Left lung (tissue), 14 donors: ENCODE measurements at places on chromosomes 4 and X. TPM values are rescaled to one million over a fixed set of nuclear protein-coding genes. Genes with fewer than 3 reads are reported as not detected.

GPAT3 gene
- 16.6 TPM for total RNA-seq

DNA sequence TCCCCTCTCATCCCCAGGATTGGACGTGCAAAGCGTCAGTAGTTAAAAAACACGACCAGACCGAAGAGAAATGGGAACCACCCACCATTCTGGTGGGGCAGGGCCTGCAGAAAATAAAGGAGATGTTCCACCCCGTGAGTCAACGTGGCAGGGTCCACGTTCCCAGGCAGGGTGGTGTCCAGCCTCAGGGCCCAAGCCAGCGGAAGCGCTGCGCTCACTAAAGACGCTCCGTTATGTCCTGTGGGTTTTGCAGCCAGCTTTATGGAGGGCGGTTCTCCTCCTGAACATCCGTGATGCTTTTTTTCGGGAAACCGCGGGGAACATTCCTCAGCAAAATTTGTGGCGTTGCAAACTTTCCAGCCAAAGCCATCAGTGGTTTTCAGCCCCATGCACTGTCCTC is 93.4 kb upstream of the SHOX start:
- DNase-seq = no peak

EXOC1L gene
- not detected for total RNA-seq

GRCh38 chr4:58665649-58666048 is 1555.5 kb upstream of the IGFBP7 start:
- no peak for DNase-seq

- DNase-seq = peak; percentile 46
Observed at GRCh38 chrX:64204701-64205440, 637 bp downstream of the AMER1 start.

BANK1 gene
- total RNA-seq = 11.1 TPM

GRCh38 chr4:173418639-173419038 is 19.7 kb upstream of the SCRG1 start:
- no peak for DNase-seq

FAM47A gene
- not detected for total RNA-seq

DNA sequence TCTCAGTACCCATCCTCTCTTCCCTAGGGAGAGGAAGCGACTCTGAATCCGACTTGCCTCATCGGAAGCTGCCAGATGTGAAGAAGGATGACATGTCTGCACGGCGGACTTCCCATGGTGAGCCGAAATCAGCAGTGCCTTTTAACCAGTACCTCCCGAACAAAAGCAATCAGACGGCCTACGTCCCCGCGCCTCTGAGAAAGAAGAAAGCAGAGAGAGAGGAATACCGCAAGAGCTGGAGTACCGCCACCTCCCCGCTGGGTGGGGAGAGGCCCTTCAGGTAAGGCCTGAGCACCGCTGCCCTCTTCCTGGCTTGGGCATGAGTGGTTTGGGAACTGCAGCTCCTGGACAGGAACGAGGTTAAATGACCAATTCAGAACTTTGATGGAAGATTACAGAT is 81.2 kb downstream of the LIMCH1 start:
- no peak for DNase-seq

PAK3 gene
- total RNA-seq = 3.1 TPM

- no peak for DNase-seq
Observed at GRCh38 chr4:153223427-153223801, 19.2 kb downstream of the TRIM2 start.

- no peak for DNase-seq
Observed at GRCh38 chrX:11666952-11667685, 1.4 kb upstream of the ARHGAP6 start.

SPOCK3 gene
- total RNA-seq = 0.71 TPM

DNA sequence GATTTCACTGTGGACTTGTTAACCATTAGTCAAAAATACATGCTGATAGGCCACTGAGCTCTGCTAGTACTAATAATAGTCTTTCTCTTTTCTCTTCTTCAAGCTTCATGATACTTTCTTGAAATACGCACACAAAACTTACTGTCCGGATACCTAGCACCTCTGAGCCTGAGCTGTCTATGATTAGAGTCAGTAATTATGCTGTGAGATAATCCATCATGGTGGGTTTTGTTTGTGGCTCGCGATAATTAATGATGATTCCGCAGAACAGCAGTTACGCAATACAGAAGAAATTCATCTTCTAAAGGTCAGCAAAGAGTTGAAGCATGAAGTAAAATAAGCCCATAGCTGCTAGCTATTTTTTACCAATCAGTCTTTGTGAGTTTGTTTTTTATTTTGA is 511.5 kb upstream of the GALNT7 start:
- DNase-seq = no peak

GRCh38 chrX:13487731-13488505 is 81.5 kb upstream of the EGFL6 start:
- peak; percentile 56 for DNase-seq

GRCh38 chrX:142994988-142995387 is 30.7 kb upstream of the SPANXN4 start:
- no peak for DNase-seq

PHKA1 gene
- total RNA-seq = 4.8 TPM

CXorf49 gene
- not detected for total RNA-seq

DNA sequence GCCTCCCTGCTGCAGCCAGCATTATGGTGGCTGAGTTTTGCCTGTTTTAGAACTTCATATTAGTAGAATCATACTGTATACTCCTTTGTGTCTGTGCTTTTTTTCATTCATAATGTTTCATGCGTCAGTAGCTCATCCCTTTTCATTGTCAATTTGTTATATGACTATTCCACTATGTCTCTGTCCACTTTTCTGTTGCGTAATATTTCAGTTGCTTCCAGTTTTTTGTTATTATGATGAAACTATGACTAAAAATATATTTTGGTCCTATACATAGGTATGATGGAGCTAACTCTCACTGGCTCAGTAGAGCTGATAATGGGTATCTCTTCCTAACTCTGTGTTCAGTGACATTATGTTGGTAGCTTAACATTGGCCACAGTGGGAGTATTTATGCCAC is 48.3 kb downstream of the DMP1 start:
- DNase-seq = no peak

DNA sequence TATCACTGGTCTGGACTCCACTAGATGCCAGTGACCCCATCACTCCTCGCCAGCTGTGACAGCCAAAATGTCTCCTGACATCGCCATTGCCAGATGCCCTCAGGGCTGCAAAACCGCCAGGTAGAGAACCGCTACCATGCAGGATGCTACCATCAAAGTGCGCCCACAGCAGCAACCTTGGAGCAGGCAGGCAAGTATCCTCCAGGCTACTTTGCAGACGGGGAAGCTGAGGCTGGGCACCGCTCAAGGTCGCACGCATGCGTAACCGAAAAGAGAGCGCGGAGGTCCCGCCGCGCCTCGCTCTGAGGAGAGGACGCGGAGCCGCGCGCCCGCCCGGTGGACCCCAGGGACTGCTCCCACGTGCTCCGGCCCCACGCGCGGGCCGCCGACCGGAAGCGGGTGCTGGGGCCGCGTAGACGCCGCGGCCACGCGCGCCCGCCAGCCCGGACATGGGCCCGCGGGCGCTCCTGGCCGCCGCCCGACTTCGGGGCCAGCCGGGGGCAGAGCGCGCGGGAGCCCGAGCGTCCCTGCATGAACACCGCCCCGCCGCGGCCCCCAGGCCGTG is at the start of gene STS:
Gene STS (plus strand): TSS at position 300 of the 565 bp plus-strand sequence. CDS start 105,488 bp downstream, outside the sequence.
- DNase-seq = peak; percentile 51

GRCh38 chrX:118595501-118596042 is 100.0 kb downstream of the DOCK11 start:
- DNase-seq = no peak

DMRTC1 gene
- 0.20 TPM for total RNA-seq

BEND2 gene
- not detected for total RNA-seq

MID2 gene
- total RNA-seq = 17.4 TPM

DNA sequence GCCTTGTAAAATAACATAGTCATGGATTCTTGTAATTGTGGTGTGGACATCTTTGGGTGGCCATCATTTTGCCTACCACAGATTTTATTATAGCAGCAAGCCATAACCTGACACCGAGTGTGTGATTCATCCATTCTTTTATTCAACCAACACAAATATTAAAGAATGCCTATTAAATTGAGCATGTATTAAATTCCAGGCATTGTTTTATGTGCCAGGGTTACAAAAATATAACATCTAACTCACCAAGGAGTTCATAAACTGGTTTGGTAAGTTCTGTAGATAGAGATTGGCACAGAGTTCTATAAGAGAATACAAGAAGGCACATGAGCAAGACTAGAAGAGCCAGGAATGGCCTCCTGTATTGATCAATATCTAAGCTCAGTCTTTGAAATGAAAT is 18.0 kb downstream of the NBDY start:
- DNase-seq = no peak

GRCh38 chrX:41514179-41514578 is 67.0 kb downstream of the NYX start:
- no peak for DNase-seq

IL1RAPL1 gene
- not detected for total RNA-seq
